ENCODE measurements at places on chromosomes 12 and 14.

GRCh38 chr12:80708259-80708974 is 983 bp downstream of the MYF6 start:
- DNase-seq = no peak

DNA sequence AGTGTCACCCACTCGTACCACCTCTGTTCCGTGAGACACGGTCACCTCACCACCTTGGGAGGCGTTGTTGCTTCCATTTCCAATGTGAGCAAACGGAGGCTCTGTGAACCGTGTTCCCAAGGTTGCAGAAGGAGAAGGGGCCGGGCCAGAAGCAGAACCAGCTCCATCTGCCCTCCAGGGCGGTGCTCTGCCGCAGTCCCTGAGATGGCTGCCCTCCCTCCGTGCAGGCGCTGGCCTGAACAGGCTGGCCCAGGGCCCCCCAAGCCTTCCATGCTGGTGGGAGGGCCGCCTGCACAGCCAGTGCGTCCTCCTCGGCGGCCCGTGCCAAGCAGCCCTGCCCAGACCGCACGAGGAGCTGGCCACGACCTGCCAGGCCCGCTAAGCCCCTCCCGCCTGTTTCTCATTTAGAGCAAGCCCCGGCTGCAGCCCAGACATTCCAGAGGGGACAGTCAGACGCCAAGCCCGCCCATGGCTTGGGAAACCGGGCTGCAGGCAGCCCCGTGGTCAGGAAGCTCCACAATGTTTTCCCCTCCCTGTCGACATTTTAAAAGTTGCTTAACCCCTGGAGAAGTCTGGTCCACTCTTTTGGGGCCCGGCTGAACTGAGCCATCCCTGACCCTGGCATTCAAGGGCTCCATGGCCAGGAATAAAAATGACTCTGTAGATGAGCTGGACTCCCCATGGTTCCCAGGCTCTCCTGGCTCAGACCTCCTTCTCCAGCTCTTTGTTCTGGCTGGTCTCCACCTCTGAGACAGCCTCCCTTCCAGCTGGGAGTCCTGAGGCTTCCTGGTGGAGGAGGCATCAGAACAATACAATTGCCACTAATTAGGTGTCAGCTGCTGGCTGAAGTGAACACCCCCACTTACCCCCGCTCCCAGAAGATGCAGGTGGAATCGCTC is 236.0 kb downstream of the BCL11B start:
- DNase-seq = no peak

GRCh38 chr12:98738002-98738401 is 92.9 kb downstream of the APAF1 start:
- DNase-seq = peak; percentile 57

- DNase-seq = no peak
Observed at GRCh38 chr12:76263696-76264095, 84.5 kb downstream of the BBS10 start.

- no peak for DNase-seq
Observed at GRCh38 chr12:1272142-1272541, 281.1 kb downstream of the ERC1 start.

DNA sequence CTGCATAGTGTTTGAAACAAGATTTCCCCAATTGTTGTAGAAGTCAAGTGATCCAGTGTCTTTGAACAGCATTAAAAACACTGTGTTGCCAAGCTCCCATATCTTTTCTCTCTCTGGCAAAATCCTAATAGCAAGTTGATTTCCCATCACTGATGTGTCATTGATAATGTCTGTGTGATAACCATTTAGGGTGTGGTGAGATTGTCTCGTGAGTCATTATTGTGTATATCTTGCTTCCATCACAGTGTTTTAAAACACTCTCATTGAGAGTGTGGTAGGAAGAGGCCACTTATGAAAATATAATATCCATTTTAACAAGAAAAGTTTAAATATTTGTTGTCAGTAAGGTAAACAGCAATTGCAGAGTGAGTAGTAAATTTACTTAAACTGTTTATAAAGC is 74.7 kb downstream of the PRORP start:
- DNase-seq = peak; percentile 46

- no peak for DNase-seq
Observed at GRCh38 chr12:43098766-43099550, 453.0 kb downstream of the ADAMTS20 start.

DNA sequence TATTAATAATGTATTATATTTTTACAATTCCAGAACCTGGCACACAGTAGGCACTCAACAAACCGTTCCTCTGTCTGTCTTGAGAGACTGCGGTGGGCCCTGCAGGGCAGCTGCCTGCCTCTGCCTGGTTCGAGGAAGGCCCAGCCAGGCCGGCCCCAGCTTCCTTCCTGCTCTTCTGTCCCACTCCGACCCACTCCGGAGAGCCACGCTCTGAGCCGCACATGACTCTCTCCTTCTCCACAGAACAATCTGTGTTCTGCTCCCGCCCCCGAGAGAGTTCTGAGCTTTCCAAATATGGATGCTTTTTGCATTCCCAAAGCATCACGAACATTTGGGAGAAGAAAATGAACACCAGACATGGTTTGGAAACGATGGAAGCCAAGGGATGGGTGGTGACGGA is 57.3 kb downstream of the TTC7B start:
- DNase-seq = peak; percentile 68

DNA sequence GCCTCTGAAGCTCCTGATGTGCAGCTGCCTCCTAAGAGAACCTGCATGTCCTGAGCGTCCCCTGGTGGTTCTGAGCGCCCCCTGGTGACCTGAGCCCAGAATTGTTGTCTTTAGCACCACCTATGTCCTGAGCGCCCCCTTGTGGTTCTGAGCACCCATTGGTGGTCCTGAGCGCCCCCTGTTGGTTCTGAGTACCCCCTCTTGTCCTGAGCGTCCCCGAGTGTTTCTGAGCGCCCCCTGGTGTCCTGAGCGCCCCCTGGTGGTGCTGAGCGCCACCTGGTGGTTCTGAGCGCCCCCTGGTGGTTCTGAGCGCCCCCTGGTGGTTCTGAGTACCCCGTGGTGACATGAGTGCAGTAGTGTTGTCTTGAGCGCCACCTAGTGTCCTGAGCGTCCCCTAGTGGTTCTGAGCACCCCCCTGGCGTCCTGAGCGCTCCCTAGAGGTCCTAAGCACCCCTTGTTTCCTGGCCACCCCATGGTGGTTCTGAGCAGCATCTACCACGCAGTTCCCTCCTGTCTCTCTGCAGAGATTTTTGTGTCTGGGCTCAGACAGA is 782.5 kb downstream of the TMEM121 start:
- peak; percentile 10 for DNase-seq

DNA sequence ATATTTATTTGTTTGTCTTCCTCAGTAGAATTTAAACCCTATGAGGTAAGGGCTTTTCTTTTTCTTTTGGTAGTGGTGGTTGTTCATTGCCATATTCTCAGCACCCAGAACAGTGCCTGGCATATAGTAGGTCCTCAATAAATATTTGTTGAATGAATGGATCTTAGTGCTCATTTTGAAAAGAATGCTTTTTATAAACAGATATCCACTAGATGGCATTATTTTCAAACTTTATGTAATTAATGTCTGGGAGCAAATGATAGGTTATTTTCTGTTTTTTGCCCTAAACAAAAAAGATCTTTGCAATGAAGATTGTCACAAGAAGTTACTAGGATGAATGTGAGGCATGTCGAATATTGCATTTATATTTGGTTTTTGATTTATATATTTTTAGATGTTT is 64.1 kb downstream of the RAD51B start:
- peak; percentile 51 for DNase-seq

DNA sequence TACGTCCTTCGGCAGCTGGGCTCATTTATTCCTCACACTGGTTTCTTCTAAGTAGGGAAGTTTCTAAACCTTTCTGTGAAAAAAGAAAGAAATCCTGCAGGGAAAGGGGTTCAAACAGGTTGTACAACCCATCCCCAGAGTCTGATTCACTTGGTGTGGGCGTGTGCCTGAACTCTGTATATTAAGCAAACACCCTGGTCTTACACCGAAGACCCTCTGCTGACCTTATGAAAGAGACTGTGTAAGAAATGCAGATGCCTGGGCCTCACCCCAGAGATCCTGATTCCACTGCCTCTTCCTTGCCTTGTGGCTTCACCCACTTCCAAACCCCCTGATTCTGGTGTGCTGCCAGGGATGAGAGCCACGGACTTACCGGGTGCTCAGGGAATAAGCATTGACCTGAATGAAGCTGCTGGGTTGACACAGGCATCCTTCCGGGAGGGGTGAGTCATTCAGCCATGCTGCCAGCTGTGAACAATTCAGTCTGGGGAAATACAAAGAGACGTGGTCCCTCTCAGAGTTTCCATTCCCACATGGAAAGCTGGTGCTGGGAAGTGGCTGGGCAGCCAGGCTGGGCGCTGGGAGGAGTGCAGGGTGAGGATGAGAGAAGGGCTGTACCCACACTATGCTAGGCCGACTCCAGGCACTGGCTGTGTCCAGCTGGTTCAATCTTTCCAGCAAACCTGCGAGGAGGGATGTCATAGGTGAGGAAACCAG is 26.5 kb upstream of the ACTN1 start:
- DNase-seq = peak; percentile 99

DNA sequence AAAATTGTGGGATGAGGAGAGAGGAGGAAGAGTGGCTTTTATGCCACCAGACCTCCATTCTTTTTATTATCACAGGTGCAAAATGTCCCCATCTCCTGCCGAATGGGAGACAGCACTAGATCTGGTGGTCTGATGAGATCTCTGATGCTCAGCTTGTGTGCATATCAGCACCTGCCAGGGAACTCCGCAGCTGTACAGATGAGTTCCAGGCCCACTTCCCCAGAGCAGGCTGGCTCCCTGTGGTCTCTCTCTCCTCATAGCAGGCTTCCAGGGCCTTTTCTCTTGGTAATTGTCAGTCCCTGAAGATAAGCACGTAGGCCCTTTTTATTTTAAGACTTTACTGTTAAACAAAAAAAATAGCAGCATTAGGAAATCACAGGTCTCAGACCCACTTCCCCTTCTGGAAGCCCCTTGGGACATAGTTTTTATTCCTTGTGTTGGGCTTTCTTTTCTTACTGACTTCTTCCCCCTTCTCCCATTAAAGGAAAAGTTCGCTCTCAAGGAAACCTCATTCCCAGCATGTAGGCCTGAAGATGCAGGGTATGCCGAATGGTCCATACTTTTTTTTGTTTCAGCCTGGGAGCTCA is 4.5 kb upstream of the TBC1D30 start:
- no peak for DNase-seq

DNA sequence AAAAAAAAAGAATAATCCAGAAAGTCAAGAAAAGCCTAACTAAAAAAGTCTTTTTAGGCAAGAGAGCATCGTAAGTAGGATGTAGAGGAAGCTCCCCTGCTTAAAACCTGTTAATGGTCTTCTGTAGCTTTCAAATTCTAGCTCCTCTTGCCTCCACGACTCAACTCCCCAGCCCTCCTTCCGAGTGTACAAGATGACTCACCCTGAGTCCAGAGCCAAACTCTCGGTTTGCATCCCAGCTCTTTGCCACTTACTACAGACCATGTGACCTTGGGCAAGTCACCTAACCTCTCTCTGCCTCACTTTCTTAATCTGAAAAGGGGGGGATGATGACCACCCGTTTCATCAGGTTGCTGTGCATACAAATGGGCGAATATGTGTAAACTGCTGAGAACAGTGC is 460.4 kb downstream of the DPF3 start:
- DNase-seq = peak; percentile 8

GRCh38 chr14:53368711-53369201 is 215.6 kb upstream of the DDHD1 start:
- peak; percentile 44 for DNase-seq

GRCh38 chr12:88267630-88268029 is 125.5 kb downstream of the TMTC3 start:
- DNase-seq = no peak

DNA sequence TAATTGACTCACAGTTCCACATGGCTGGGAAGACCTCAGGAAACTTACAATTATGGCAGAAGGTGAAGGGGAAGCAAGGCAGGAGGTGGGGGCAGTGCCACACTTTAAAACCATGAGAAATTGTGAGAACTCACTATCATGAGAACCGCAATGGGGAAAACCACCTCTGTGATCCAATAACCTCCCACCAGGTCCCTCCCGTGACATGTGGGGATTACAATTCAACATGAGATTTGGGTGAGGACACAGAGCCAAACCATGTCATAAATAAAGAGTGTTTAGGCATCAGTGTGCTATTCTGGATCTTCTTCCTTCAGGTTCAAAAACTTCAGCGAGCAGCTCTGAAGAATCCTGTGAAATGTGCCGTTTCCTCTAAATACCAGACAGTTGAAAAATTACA is 9.7 kb downstream of the DDX47 start:
- DNase-seq = no peak

- no peak for DNase-seq
Observed at GRCh38 chr12:130973906-130974305, 20.2 kb downstream of the ADGRD1 start.

GRCh38 chr14:92692822-92693226 is 55.6 kb downstream of the LGMN start:
- peak; percentile 87 for DNase-seq

- no peak for DNase-seq
Observed at GRCh38 chr14:21496453-21496852, 14.7 kb downstream of the METTL3 start.

DNA sequence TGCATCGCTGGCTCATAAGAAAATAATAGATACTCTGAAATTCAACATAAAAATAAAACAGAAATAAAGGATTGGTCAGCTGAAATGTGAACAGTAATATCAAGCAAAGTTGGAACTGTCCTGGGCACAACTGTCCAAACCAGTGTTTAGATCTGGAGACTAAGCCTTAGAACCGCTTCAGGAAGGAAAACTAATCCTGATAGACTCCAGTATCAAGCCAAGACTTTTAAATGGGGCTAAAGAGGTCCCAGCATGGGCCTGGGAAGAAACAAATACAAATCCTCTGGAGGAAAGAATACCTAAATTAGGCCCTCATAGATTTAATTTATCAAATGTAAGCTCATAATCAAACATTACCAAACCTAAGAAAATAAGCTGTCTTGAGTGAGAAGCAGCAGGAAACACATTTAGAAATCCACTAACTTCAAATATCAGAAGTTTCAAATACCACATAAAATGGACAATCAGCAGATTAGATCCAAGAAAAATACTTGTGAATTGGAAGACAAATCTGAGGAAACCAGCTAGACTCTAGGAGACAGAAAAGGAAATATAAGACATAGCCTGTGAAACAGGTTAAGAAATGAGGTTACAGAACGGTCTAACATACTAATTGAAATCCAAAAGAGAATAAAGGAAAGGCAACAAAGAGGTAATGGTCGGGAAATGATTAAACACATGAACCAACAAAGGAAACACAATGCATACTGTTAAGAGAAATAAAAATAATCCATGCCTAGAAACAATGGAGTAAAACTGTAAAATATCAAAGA is 27.6 kb downstream of the SCAF11 start:
- peak; percentile 71 for DNase-seq

DNA sequence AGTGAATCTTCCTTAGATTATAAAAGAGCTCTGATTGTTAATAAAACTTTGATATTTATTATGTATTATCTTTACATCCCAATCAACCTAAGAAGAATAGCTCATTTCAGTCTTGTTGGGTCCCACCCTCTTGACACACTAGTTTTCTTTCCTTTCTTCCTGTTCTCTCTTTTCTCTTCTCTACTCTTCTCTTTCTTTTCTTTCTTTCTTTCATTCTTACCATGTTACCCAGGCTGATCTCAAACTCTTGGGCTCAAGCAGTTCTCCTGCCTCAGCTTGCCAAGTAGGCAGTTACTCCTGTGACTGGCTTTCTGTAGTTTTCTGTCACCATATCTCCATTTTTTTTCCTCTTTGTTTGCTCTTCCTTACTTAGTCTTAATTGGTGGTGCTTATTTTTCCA is 177.8 kb downstream of the MIPOL1 start:
- DNase-seq = no peak

GRCh38 chr12:26732005-26732908 is 100.7 kb downstream of the ITPR2 start:
- no peak for DNase-seq

Measured in dermis blood vessel endothelial cell (primary cell).